Stimulated activated CD8-positive, alpha-beta memory T cell treated with anti-CD3 and anti-CD28 coated beads, Interleukin-7, amount 100 ng/mL, for 1 hour (primary cell): ENCODE measurements at places on chromosomes 1 and 21.

- DNase-seq, result no peak
These were observed 1044.4 kb downstream of the ADGRL2 start for GRCh38 chr1:82844911-82845827.

DNA sequence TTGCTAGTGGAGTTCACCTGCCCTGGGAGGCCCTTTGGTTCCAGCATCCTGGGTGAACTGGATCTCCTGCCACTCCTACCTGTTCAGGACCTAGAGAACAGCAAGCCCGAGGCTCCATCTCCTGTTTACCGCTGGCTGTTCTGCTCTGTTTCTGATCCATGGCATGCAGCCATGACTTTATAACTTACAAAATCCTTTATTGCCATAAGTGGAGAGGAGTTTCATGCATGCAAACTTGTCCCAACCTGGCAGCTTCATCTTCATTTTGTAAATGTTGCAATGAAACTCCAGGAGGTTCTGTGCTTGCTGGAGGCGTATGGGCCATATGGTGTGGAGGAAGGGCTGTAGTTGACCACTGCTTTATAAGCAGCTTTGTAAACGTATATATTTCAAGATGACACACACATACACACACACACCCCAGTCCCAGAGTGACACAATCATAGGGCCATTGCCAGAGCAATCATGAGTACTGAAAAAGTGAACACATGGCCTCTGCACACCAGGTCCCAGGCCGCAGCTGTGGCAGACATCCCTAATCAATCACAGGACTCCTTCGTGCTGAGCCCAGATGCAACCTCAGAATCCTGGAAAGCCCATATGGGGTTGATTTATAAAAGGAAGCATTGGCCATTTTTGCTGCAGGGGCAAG lies 69.0 kb downstream of the UBIAD1 start:
- DNase-seq, result no peak

GRCh38 chr1:90881034-90881433 lies 140.8 kb downstream of the ZNF644 start:
- DNase-seq, result no peak

- no peak for DNase-seq
These were observed 22.6 kb downstream of the HMGB4 start for GRCh38 chr1:33886496-33886895.

DNA sequence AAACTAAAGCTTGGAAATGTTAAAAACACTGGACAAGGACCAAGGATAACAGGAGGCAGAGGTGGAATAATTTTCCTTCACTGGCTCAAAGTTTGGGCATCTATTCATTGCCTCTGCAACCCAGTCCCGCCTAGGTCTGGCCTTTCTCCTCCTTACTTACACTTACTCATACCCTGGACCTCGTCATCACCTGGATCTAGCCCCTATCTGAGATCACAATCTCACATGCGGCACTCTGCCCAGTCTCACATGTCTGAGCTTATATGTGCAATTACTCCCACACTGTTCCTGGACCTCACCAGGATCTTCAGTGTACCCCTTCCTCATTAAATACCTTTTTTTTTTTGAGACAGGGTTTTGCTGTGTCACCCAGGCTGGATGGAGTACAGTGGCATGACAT lies 37.6 kb downstream of the NVL start:
- no peak for DNase-seq

GRCh38 chr1:109624201-109625010 lies 4.8 kb downstream of the AMPD2 start:
- no peak for DNase-seq

DNA sequence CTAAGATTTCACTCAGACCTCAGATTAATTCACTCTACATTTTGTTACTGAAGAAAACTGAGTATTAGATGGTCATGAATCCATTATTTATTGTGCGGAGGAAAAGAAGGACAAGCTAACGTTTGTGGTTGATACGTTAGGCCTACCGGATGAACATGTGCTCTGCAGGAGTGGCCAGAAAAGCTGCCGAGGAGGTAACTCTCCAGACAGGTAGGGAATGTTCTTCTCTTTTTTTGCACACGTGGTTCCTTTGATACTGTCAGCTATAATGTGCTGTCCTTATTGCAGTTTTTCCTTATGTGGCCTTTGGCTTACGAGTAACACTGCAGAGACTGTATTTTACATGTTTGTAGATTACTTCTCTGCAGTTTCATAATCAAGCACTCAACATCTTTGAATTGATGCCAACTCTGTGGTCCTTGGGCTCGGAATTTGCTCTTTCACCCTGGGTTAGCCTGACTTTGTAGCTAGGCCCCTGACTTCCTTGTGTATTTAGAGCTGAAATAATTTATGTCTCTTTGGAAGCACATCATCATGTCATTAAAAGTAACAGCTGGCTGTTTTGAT lies 13.6 kb downstream of the MTR start:
- no peak for DNase-seq

- DNase-seq, result no peak
These were observed 21.4 kb downstream of the FMO3 start for GRCh38 chr1:171112119-171112518.

- no peak for DNase-seq
These were observed 470.5 kb upstream of the RGS18 start for GRCh38 chr1:191687721-191688120.

DNA sequence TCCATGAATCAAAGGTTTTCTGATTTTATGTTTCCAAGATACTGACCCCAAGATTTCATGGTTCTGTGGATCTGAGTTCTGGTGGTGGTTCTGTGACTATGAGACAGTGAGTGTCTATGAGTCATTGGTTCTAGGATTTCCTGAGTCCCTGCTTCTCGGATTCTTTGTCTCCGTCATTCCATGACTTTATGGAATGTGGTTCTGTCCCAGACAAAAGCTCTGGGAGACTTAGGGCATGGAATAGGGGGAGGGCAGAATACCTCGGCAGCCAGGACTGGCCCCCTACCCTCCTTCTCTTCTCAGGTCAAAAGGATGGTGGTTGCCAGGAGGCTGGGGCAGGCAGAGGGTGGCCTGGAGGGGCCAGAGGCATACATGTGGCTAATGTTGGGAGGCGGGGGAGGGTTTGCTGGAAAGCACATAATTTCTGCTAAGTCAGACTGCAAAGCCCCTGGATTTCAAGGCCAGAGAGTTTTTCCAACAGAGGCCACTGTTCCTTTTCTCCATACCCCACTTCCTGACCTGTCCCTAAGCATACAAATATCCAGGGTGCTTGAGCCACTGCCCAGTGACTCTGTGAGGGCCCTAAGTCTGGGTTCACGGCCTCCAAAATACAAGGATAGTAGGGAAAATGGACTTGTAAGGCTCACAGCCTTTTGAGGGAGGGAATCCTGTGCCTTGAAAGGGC lies 17.2 kb downstream of the CDCP2 start:
- DNase-seq, result no peak

DNA sequence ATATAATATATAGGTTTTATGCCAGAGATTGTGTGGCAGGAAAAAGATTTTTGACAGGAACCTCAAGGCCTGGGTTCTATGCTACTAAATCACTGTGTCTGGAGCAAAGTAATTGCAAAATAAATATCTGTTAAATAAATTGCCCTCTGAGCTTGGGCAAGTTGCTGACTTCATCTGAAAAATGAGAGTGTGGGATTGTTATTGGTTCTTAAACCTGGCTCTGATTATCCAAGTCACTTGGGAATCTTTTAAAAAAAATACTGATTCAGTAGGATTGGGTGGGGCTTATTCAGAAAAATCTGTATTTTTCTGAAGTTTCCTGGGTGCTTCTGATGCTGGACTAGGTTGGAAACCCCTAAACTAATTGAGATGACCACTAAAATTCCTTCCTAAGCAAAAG lies 174.1 kb upstream of the SGIP1 start:
- no peak for DNase-seq

DNA sequence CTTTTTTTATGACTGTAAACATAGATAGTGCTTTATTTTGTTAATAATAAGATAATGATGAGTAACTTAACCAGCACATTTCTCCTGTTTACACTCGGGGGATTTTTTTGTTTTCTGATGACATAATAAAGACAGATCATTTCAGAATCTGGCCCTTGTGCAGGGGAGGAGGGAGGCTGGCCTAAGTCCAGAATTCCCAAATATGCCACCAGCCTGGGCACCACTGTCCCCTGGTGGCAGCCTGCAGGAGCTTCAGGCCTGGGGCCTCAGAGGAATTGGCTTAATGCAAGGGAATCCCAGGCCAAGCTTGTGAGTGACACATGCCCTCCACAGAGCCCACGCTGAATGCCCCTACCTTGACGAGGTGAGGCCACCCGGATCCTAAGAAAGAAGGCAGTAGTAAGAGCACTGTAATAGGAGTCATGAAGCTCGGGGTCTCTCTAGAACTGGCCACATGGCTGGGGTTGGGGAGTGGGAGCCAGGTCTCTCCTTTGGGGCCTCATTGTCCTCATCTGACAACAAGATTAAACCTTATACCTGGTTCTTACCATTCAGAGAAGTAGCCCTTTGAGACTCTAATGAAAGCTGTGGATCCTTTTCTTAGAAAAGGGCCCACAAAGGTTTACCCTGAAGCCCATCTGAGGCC lies 24.1 kb downstream of the ETNK2 start:
- no peak for DNase-seq

DNA sequence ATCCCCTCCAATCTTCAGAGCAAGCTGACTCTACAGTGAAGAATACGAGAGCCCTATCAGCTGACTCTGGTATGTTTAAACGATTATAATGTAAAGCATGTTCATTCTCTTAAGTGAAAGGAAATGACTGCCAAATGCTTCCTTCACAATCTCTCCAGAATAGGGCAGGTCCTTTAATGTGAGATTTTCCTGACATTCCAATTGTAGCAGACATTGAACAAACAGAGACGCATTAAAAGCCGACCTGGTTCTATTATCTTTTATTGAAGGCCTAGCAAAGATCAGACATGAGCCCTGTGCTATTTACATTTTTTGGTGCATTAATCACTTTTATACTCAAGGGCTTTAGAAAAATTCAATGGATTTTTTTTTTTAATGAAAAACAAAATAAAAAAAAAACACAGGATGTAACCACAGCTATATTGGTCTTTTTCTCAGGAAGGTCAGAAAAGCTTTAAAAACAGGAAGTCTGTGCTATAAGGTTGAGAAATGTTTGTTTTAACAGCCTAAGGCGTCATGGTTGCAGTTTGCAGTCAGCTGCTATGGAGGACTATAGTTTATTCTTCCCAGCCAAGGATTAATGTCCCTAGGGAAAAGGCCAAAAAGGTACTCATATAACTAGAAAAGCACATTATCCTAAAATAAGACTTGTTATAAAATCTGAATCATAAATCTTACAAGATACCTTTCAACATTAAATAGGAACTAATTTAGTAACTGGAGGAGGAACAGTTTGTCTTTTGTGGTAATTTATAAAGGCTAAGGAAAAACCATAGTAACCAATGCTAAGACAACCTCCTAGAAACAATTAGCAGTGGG lies 104.8 kb downstream of the RERE start:
- no peak for DNase-seq

DNA sequence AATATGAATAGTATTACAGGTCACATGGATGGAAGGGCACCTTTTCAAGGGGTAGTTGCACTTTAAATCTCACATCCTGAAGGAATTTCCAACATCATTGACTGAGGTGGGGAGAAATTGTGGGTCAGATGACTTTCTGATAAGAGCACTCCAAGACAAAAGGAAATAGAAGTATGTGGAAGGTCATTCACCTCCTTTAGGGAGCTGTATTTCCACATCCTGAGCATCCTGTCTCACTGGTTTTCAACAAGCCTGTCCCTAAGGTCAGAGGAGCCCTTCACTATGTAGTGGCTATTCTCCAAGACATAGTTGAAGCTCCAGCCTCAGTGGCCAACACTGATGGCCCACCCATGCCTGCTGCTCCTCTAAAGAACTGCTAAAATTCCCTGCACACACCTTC lies 76.5 kb downstream of the ATP1A1 start:
- no peak for DNase-seq

DNA sequence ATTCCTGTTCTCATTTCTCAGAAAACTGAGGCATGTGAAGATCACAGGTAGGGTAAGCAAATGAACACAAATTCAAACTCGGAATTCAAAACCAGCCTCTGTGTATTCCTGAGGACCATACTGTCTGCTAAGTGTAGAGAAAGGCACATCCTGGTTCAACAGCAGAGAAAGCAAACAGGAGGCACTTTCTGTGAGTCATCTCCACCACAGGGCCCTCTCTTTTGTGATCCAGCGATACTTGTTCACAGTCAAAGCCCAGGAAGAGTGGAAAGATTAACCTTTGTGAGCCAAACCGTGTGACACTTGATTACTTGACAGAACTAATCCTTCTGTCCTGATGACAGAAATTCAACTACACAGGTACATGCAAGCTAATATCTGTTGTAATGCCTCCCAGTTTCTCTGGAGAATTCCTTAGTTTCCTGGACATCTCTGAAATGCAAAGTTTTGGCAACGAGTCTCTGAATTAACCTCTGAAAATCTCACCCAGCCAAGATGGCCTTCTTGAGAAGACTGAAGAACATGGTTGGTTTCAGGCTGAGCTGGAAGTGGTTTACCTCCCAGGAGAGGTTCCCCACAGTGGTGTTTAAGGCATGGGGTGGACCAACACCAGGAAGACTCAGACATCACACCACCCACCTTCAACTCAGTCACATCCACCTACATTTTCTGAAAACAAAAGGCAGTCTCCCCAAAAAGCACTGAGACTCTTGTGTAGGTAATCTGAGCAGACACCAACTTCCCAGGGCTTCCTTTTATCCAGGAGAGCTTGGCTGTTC lies 98.2 kb upstream of the ERG start:
- no peak for DNase-seq

DNA sequence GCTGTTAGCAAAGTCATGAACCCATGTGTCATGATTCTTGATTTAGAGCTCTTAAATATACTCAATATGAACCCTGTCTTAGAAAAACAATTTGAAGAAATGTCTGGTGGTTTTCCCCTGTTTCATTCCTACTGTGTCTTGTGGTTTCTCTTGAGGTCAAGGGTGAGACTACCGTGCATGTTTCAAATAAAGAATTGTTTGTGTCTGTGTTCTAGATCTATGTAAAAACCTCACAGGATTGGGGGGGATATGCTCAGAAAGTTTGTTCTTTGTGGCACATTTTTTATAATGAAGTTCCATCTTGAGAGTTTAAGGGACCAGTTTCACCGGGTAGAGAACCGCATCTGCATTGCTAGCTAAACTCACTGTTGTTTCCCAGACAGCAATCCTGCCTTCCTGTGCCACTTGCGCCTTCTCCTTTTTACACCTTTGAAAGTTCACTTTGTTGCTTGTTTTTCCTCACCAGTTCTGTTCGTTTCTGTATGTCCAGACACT lies 30.9 kb upstream of the CACYBP start:
- no peak for DNase-seq

- no peak for DNase-seq
These were observed 262.5 kb downstream of the HLX start for GRCh38 chr1:221141606-221142285.

- no peak for DNase-seq
These were observed 57.1 kb upstream of the TBX15 start for GRCh38 chr1:119045096-119045746.

GRCh38 chr1:54080598-54081049 lies 27.2 kb downstream of the TCEANC2 start:
- DNase-seq, result no peak

DNA sequence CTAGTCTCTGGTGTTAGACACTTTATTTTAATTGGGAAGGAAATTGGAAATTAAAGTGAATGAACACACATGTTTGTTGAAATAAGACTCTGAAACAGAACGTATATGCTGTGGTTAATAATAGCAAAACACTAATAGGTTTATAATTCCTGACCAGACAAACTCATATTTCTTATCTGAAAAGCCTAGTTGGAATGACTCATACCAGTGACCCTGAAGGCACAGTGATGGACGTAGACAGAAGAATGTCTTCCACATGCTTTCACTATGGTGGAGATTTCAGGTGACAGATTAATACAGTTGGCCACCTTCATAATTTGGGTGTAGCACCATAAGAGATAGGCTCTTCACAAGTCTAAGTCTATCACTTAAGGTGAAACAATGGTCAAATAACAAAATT lies 83.0 kb upstream of the COL11A1 start:
- no peak for DNase-seq
